ENCODE measurements at places on chromosomes 16 and 17.

DNA sequence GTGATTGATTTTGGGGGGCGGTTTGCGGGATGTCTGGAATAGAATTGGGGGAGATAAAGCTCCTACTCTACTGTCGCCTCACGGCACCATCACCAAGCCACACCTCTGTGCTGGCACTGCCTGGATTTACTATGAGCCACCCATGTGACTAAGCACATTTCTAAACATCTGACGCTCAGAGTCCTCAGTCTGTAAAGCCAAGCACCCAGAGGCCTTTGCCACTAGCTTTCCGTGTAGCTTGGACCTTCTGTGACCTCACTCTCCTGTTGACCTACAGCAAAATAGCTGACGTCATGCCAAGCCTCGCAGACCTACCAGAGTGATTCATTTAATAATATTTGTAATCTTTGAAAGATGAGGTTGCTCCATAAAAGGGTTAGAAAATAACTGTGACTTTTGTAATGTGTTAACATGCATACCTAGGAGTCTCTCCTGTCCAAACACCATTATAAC lies 38.5 kb upstream of the MYOCD start:
- DNase-seq: no peak

- peak; percentile 78 for DNase-seq
These were observed 2.7 kb downstream of the KRT36 start for GRCh38 chr17:41486809-41487530.

- peak; percentile 44 for DNase-seq
These were observed 16.2 kb downstream of the MLYCD start for GRCh38 chr16:83915081-83915480.

DNA sequence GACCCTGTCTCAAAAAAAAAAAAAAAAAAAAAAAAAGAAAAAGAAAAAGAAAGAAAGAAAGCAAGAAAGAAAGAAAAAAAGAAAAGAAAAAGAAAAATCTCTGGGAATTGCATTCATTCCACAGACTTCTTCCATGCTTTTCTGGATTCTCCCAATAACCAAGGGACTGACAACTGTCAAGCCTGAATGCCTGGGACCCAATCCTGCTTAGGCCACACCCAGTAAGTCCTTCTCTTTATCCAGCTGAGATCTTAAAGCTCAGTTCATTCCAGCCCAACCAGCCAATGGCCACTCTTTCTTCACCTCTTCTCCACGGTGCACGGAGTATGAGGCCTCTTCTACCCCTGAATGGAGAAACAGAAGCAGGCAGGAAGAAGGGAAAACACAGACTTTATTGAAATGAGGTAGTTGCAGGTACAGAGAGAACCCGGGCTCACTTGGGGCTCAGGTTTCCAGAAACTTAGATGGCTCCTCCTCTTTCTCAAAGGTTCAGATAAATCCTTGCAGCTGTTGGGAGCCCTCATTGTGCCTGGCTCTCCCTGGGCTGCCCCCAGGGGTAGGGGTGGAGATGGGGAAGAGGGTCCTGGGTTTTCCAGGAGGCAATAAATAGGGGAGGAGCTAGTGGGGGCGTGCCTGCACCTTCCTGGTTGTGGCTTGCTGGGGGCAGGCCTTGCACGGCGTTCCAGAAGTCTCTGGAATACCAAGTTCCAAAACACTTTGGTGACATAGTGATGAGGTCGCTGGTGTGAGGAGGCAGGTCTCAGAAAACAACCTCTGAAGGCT lies 2.5 kb downstream of the HOXB1 start:
- peak; percentile 87 for DNase-seq

GRCh38 chr17:80393961-80394360 lies 21.0 kb upstream of the ENDOV start:
- DNase-seq: no peak

- no peak for DNase-seq
These were observed 109.1 kb downstream of the RGS9 start for GRCh38 chr17:65246252-65246651.

GRCh38 chr16:79642652-79643051 lies 42.1 kb upstream of the MAF start:
- no peak for DNase-seq

All from islet precursor cell (in vitro differentiated cells).